ENCODE measurements at places on chromosomes 7 and 10.

DNA sequence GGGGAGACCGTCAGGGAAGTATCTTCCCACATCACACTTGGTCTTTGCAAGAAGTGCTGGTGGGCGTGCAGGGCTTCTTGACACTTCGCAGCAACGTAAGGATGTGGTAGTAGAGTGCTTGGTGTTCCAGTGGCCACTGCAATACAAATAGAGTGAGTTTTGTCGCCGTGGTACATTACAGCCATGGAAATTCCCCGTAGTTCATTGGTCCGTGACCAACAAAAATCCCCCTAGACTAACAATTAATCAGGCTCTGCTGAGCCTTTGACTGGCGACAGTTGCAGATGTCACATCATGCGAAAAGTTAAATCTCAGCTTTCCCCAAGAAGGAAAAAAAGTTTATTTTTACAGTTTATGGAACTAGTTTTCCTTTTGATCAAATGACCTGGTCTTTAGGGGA, 134.7 kb downstream of the MGMT start:
- no peak for DNase-seq

- no peak for DNase-seq
These were observed 745.1 kb upstream of the LRRTM3 start for GRCh38 chr10:66180581-66181318.

DNA sequence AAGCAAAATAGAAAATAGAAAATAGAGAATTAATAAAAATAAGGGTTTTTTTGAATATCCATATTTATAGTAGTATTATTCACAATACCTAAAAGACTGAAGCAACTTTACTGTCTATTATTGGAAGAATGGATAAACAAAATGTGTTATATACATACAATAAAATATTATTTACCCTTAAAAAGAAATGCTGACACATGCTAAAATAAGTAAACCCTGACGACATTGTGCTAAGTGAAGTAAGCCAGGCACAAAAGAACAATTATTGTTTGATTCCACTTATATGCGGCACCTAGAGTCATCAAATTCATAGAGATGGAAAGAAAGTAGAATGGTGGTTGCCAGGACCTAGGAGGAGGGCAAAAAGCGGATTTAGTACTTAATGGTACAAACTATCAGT, 39.0 kb downstream of the LRRC17 start:
- DNase-seq = no peak

DNA sequence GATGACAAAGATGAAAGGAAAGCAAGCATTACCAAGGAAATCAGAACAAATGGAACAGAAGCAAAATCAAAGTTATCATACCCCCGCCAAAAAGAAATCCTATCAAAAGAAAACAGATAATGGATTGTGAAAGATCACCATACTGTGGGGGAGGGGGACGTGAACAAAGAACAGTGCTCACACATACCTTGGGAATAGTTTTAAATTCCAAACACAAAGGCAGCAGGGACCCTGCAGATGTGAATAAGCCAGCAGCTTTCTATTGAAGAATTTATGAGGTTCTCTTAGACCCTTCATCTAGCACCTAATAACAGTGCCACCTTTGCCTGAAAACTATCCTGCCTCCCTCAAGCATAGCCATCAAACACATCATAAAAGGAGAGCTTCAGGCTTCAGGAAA, 94.0 kb downstream of the AKR1D1 start:
- no peak for DNase-seq

GRCh38 chr7:45258533-45259226, 101.1 kb downstream of the RAMP3 start:
- DNase-seq = no peak

GRCh38 chr7:37714606-37715005, 31.0 kb downstream of the GPR141 start:
- DNase-seq = no peak

- no peak for DNase-seq
These were observed 4.0 kb upstream of the BORCS7 start for GRCh38 chr10:102850025-102850518.

DNA sequence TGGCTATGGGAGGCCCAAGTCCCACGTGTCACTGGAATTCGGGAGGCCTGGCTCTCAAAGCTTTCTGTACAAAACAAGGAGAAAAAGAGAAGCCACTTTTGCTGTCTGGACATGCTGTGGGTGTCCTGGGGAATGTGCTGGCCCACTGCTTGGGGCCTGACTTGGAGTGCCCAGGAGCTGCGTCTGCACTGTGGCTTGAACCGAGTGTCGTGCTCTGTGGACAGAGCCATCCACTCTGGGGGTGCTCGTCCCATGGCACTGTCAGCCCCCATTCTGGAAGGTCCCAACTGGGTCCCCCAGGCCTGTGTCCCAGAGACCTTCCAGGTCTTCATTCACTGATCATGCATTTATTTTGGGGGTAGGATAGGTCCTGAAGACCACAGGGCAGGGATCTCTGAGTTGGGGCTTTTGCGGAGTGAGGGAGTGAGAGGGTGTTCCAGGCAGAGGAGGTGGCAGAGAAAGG, 138.0 kb downstream of the LHPP start:
- no peak for DNase-seq

All from CD4-positive, alpha-beta T cell treated with Interleukin-4 for 1 hour (primary cell).